Activated CD4-positive, alpha-beta T cell treated with anti-CD3 and anti-CD28 coated beads, Interleukin-2, amount 10 ng/mL, durations not matched to agents 24 days and 14 days (primary cell): ENCODE measurements at places on chromosomes 3 and 15. TPM values are rescaled to one million over a fixed set of nuclear protein-coding genes. Genes with fewer than 3 reads are reported as not detected.

P2RY12 gene
- total RNA-seq, result not detected in 2 replicates

GRCh38 chr3:52891615-52892081 is 5.7 kb downstream of the STIMATE start:
- H3K4me1 ChIP-seq, result peaks cover 53% of the 10 kb centered on the region
- peak overlapping the region; percentile 60 for H3K27ac ChIP-seq
- no peak overlapping the region for H3K4me3 ChIP-seq
- H3K27me3 ChIP-seq, result no peaks in the 10 kb centered on the region
- DNase-seq, result no peak

- no peak for DNase-seq
- H3K27ac ChIP-seq, result no peak overlapping the region
- no peak overlapping the region for H3K4me3 ChIP-seq
- no peaks in the 10 kb centered on the region for H3K36me3 ChIP-seq
- H3K27me3 ChIP-seq, result peaks cover 1% of the 10 kb centered on the region
- H3K4me1 ChIP-seq, result no peaks in the 10 kb centered on the region
Observed at GRCh38 chr3:141650783-141651182, 87.3 kb upstream of the RNF7 start.

DNA sequence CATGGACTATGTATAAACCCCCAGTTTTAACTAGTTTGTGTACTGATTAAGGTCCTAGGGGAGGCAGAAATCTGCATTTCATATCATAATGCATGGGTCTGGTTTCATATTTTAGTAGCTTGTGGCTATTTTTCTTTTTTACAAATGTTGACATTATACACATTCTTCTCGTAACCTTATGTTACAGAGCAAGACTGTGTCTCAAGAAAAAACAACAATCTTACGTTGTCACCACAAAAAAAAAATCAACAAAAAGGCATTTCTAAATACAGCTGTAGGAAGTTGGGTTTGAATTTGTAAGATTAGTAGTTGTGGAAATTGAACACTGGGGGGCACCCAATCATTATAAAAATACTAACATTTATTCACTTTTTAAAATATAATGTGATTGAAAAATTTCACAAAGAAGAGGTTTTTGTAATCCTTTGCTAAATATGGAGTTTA is 17.9 kb downstream of the SERP1 start:
- H3K27ac ChIP-seq, result no peak overlapping the region
- H3K27me3 ChIP-seq, result peaks cover 14% of the 10 kb centered on the region
- H3K4me1 ChIP-seq, result peaks cover 6% of the 10 kb centered on the region
- H3K36me3 ChIP-seq, result no peaks in the 10 kb centered on the region

GRCh38 chr3:112297714-112298113 is 3.7 kb upstream of the SLC9C1 start:
- H3K27ac ChIP-seq, result peak overlapping the region; percentile 21
- DNase-seq, result no peak
- H3K4me3 ChIP-seq, result peak overlapping the region; percentile 59
- peaks cover 28% of the 10 kb centered on the region for H3K4me1 ChIP-seq
- no peaks in the 10 kb centered on the region for H3K27me3 ChIP-seq
- H3K36me3 ChIP-seq, result no peaks in the 10 kb centered on the region

DNA sequence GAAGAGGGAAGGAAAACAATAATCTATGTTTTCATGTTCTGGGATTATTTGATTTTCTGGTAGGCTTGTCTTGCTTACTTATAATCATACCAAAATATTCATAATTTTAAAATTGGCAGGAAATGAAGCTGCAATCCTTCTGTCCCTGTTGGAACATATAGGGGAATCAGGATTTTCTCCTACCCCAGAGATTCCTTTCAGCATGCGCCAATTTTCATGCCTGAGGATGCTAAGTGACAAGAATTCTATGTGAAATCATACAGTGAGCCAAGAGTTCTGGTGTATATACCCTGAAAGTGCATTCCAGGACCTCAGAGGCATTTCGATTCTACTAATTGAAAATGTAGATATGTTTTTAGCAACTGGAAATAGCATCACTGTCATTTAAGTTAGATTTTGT is 9.9 kb upstream of the CADPS start:
- no peaks in the 10 kb centered on the region for H3K4me1 ChIP-seq
- no peak overlapping the region for H3K27ac ChIP-seq
- DNase-seq, result no peak
- H3K4me3 ChIP-seq, result no peak overlapping the region
- no peaks in the 10 kb centered on the region for H3K36me3 ChIP-seq

DNA sequence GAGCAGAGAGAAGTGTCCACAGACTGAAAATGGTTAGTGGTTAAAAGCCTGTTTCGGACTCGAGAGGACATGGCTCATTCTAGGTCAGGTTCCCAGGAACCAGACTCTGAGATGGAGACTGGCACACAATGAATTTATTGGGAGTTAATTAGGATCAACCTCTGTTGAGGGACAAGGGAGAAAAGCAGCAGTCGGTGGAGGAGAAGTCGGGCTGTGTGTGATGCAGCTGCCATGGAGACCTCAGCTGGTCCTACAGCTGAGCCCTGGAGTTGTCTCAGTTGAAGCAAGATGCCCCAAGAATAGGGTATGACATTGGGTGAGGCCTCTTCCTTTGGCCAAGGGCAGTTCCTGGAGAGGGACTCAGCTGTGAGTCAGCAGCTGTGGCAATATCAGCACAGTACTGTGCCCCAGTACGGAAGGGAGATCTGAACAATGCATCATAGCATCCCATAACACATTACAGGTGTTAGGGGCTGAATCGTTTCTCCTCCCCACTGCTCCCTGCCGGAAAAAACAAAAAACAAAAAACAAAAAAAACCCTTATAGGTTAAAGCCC is 105.4 kb downstream of the ABHD5 start:
- H3K27me3 ChIP-seq, result peaks cover 2% of the 10 kb centered on the region
- H3K4me3 ChIP-seq, result no peak overlapping the region
- H3K4me1 ChIP-seq, result no peaks in the 10 kb centered on the region
- no peak overlapping the region for H3K27ac ChIP-seq
- DNase-seq, result no peak

GRCh38 chr15:43508991-43509659 is 8.3 kb upstream of the MAP1A start:
- H3K36me3 ChIP-seq, result peaks cover 3% of the 10 kb centered on the region
- DNase-seq, result no peak
- peaks cover 39% of the 10 kb centered on the region for H3K4me1 ChIP-seq
- H3K4me3 ChIP-seq, result peak overlapping the region; percentile 89
- peak overlapping the region; percentile 89 for H3K27ac ChIP-seq
- peaks cover 3% of the 10 kb centered on the region for H3K27me3 ChIP-seq
